ENCODE measurements at places on chromosomes 2 and 18.
A peak's percentile ranks its signal among the peaks of the same experiment; 100 is the strongest.

GRCh38 chr2:7031547-7032245, 114.5 kb downstream of the RNF144A start:
- DNase-seq: peak; percentile 99

- no peak for DNase-seq
Observed at GRCh38 chr2:38171208-38171855, 95.4 kb upstream of the CYP1B1 start.

DNA sequence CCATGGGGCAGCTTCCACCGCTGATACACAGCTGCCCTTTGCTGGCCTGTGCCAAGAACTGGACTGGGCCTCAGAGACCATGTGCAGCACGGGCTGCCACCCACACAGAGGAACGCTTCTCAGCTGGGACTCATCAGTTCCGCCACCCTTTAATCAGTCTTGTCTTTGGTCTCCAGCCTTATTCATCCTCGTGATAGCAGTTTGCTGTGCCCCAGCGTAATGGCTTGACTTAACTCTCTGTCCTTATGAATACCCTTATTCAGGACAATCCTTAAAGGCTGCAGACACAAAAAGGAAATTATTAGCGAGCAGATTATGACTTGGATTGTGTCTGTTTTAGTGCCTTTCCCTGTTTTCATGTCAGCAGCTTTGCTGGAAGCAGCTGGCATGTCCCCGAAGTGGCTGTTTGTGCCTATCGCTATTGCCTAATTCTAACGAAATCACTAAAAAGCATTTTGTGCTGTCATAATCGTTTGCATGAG, 108.9 kb upstream of the DAPL1 start:
- no peak for DNase-seq

DNA sequence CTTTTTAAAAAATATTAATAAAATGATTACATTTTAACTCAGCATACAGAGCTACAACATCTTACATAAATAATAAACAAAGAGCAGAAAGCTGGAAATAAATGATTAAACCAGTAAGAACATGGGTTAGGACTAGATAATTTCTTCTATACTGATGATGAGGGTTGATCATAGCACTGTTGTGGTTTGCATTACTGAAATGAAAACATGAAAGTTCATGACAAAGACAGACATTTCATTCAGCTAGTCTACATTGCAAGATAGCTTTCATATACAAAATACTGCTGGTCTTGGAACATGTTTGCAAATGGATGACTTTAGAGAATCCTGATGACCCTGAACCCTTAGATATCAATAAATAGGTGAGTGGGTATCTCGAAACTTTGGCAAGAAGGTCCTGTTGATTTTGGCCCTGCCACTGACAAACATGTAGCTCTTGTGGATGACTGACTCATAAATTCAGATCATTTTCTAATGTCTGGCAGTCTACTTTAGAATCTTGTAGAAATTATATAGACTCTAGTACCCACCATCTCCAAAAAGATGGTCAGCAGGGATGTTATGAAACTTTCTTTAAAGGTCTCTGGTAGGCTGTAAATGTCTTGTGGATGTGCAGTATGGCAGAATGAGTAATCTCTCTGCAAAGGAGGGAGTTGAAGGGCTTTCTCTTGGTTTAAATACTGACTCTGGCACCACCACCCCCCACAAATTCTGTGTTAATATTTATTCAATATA, 15.5 kb upstream of the CDC42EP3 start:
- no peak for DNase-seq

DNA sequence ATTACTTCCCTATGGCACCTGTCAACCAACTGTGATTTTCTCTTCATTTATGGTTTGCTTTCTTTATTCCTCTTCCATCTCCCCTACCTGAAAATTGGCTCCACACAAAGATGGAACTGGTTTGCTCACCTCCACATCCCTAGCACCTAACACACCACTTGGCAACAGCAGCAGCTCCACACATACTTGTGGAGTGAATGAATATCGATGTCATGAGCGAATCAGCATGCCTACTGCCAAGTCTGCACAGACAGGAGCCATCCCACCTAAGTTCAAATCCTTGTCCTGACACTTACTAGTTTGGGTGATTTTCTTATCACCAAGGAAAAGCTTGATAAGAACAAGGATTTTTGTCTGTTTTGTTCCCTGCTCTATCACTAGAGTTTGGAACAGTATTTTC, 191.4 kb upstream of the TMEM200C start:
- DNase-seq: no peak
